ENCODE measurements at places on chromosomes 7 and 10. TPM values are rescaled to one million over a fixed set of nuclear protein-coding genes. Genes with fewer than 3 reads are reported as not detected.
A peak's percentile ranks its signal among the peaks of the same experiment; 100 is the strongest.

CFTR gene
- total RNA-seq = not detected

DNA sequence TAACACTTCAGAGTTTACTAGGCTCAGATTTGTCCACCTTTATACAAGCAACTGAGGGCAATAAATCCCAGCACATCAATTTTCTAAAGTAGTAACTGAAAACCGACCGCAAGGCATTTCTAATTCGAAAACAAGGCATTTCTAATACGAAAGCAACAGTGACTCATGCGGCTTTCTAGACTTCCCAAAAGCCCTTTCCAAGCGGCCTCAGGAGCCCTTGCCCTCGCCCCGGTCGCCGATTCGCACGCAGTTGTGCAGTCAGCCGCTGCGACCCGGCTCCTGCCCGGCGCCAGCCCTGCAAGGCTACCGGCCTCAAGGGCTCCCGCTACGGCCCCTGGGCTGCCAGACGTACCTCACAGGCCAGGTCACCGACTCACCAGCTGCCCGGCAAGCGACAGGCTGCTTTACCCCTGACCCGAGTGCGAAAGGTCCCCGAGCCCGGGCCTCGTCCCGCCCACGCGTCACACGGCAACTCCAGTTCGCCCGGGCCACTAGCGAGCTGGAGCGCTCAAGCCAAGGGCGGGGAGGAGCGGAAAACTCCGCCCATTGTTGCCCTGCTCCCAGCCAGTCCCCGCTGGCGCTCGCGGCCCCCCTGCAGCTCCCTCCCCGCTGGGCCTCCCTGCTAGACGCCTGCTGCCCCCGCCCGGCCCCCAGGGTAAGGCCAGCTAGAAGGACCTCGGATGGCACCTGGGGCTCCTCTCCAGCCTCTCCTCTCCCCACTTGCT, 7.3 kb downstream of the NCOA4 start:
- DNase-seq = peak; percentile 82
- no peaks in the 10 kb centered on the region for H3K36me3 ChIP-seq
- H3K4me1 ChIP-seq = peaks cover 6% of the 10 kb centered on the region
- peak overlapping the region; percentile 68 for H3K27ac ChIP-seq
- peak overlapping the region; percentile 71 for H3K4me3 ChIP-seq

DNA sequence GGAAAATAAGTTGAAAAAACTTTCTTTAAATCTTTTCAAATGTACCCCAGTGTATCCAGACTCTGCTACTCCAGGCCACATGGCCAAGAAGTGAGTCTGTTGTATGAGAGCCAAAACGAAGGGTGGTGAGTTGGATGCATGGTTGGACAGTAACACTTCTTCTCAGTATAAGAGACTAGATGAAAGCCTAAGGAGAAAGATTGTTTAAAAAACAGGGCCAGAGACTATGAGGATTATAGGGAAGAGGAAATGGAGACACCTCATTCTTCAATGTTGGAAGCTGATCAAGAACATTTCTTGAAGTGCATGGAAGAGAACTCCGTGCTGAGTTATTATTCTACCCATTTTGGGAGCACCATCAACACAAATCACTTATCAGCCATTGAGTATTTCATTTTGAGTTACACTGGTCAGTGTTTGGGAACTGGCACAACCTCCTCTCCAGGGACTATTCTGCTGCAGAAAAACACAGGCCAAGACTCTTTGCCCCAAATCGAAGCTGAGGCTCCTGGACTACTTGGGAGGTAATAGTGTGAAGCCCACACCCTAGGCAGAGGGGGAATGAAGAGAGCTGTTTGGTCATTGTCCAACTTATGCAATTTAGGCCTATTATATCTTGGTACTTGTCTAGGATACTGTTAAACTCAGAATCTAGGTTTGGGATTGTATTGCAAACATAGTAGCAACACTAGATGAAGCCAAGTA, 123.0 kb upstream of the SEC61G start:
- no peak overlapping the region for H3K27ac ChIP-seq
- H3K27me3 ChIP-seq = no peaks in the 10 kb centered on the region
- DNase-seq = no peak
- H3K4me3 ChIP-seq = no peak overlapping the region
- no peaks in the 10 kb centered on the region for H3K36me3 ChIP-seq

DNA sequence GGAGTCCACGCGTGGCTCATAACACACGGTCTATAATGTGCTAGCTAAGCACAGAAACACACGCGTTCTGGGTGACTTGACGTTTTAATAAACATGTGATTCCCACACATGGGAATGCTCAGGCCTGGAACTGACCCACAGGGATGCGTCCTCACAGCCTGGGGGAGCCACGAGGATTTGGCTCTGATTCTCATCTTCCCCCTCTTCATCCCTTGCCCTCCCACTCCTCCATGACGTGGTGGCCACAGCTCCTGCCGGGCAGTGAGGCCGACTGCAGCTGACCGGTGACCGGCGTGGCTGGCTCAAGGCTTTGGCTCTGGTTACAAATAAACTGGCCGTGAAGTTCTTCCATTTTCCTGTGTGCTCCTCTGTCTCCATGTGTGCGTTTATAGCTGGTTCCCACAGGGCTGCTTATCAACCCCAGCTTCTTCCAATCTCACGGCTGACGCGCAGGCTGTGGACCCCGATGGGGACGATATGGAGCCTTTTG, 40.9 kb upstream of the KLF6 start:
- H3K36me3 ChIP-seq = no peaks in the 10 kb centered on the region
- H3K4me1 ChIP-seq = peaks cover 13% of the 10 kb centered on the region
- no peak for DNase-seq
- no peak overlapping the region for H3K4me3 ChIP-seq

GRCh38 chr10:79182781-79183467, 114.2 kb downstream of the ZMIZ1 start:
- H3K4me3 ChIP-seq = no peak overlapping the region
- peak; percentile 58 for DNase-seq
- peak overlapping the region; percentile 67 for H3K27ac ChIP-seq
- H3K4me1 ChIP-seq = peaks cover 35% of the 10 kb centered on the region

GRCh38 chr7:69414555-69414954, 183.7 kb upstream of the AUTS2 start:
- no peaks in the 10 kb centered on the region for H3K4me1 ChIP-seq
- no peak overlapping the region for H3K27ac ChIP-seq
- H3K36me3 ChIP-seq = no peaks in the 10 kb centered on the region
- no peaks in the 10 kb centered on the region for H3K27me3 ChIP-seq
- no peak overlapping the region for H3K4me3 ChIP-seq

- DNase-seq = no peak
- H3K4me3 ChIP-seq = no peak overlapping the region
- no peaks in the 10 kb centered on the region for H3K27me3 ChIP-seq
- no peak overlapping the region for H3K27ac ChIP-seq
- no peaks in the 10 kb centered on the region for H3K36me3 ChIP-seq
Measured at GRCh38 chr10:122478971-122479370, 17.6 kb downstream of the HTRA1 start.

DNA sequence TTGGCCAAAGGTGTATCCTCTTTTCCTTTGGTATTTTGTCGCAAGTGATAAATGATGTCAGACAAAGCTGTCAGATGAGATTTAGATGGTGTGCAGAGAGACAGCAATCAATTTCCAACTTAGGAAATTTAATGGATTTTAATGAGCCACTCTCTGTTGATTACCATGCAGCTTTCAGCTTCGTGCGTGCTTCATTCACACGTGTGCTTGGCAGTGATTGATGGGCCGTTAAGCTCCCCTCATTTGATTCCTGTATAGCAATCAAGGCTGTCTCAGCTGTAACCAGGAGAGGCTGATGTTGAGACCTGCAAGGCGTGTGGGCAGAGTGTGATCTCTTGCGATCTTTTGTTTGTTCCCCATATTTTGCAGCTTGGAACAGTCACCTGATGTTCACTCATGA, 439.6 kb downstream of the CALN1 start:
- H3K27me3 ChIP-seq = no peaks in the 10 kb centered on the region
- H3K4me3 ChIP-seq = no peak overlapping the region
- no peaks in the 10 kb centered on the region for H3K36me3 ChIP-seq
- DNase-seq = no peak
- no peaks in the 10 kb centered on the region for H3K4me1 ChIP-seq
